ENCODE measurements at places on chromosomes 12 and 14. TPM values are rescaled to one million over a fixed set of nuclear protein-coding genes. Genes with fewer than 3 reads are reported as not detected.

CLEC4E gene
- total RNA-seq: not detected

STON2 gene
- total RNA-seq: 6.2 TPM

CLEC1A gene
- 0.23 TPM for total RNA-seq

GALNT16 gene
- total RNA-seq: 16.3 TPM

RTN1 gene
- not detected for total RNA-seq

CIDEB gene
- not detected for total RNA-seq

FAM161B gene
- total RNA-seq: 1.6 TPM
